ENCODE measurements at places on chromosomes 3 and 15.

- DNase-seq, result no peak
These were observed 40.2 kb upstream of the CLRN1 start for GRCh38 chr3:151012753-151013152.

GRCh38 chr3:10550705-10551104 is 45.3 kb upstream of the ATP2B2 start:
- DNase-seq, result no peak

- peak; percentile 79 for DNase-seq
These were observed 172.7 kb upstream of the TP63 start for GRCh38 chr3:189458528-189458927.

- DNase-seq, result peak; percentile 74
These were observed 848 bp upstream of the CADPS start for GRCh38 chr3:62876064-62876463.

DNA sequence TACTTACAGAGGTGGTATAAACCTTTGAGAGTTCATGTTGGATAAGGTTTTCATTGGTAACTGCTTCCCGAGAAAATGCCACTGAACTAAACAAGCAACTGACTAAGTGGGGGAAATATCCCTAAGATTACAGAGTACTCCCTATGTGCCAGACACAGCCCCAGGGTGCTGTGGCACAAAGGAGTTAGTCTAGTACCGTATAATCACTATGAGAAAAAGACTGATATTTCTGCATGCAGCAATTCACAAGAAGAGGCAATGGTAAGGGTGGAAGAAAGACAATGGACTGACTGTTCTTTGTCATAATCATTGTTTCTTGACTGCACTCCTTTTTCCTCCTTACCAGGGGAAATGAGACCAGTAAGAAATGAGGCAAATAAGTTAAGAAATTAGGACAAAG is 20.0 kb upstream of the SLC25A26 start:
- no peak for DNase-seq

DNA sequence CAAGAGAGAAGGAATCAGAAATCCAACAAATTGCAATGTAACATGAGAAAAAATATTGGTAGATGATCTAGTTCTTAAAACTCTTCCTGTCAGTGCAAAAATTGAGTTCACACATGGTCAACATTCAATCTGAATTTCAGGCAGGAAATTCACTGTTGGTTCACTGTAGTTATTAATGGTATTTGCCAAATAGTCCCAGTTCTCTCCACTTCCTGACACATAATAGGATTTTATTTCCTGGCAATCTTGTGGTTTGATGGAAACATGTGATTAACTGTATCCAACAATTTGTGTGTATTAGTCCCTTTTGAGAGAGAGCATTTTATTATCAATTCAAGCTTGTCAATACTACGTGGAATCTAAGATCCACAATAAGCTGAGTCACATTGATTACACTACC is 1103.1 kb downstream of the ROBO2 start:
- DNase-seq, result no peak

DNA sequence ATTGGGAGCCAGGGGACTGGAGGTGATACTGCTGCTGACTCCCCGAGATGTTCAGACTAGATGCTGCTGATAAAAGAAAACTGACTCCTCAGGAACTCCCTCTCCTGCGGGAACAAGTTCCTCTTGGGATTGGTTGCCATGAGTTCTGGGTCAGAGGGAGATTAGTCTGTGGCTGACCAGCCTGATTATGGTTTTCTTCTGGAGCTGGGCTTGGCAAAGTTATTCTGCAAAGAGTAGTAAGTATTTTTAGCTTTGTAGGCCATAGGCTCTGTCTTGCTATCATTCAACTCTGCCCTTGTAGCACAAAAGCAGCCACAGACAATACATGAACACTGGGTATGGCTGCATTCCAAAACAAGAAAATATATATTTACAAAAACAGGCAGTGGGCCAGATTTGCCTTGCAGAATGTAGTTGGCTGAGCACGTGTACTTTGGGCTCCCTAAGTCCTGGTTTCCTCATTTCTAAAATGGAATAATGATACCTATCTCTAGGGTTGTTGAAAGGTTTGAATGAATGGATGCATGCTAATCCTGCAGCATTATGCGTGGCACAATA is 796.8 kb downstream of the AGBL1 start:
- DNase-seq, result no peak

- DNase-seq, result no peak
These were observed 16.3 kb downstream of the VPS39 start for GRCh38 chr15:42191610-42192346.

DNA sequence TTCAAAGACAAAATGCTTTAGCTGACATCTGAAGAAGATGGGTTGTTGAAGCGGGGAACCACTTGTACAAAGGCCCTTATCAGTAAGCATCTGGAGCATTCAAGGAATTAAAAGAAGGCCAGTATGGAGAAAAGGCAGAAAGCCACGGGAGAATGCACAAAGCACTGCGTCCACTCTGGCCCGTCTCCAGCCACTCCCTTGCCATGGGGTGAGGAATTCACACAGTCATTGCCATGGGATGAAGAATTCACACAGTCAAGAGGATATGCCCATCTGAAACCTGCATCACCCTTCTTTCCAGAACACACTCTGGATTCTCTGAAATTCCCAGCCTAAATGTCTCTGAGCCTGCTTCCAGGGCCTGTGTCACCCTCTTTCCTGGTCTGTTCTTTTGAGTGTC is 26.7 kb upstream of the STAG1 start:
- DNase-seq, result no peak

DNA sequence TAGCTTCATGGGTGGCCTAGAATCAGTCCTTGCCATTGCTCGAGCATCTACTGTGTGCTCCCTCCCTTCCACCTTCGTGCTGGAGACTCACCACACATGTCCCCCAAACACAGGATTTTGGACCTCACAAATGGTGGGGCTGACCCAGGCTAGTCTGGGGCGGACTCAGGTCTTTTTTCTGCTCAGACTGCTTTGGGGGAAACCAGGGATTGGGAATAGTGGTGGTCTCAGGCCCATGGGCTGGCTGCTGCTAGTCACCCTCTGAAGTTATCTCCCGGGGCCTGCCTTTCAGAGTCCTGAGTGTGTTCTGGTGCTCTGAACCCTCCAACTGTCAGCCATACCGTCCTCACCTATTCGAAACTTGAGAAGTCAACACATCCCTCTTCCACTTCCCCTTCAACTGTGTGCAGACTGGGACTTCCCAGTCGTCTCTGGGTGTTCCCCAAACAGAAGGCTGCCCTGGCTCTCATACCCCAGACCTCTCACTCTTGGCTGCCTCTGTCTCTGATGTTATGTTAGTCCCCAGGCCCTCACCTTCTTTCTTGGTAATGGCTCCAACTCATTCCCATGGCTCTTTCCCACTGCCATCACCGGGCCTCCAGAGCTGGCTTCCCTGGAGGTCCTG is 46.0 kb downstream of the PPCDC start:
- no peak for DNase-seq

- DNase-seq, result no peak
These were observed 24.4 kb upstream of the SLC24A5 start for GRCh38 chr15:48096355-48096786.

DNA sequence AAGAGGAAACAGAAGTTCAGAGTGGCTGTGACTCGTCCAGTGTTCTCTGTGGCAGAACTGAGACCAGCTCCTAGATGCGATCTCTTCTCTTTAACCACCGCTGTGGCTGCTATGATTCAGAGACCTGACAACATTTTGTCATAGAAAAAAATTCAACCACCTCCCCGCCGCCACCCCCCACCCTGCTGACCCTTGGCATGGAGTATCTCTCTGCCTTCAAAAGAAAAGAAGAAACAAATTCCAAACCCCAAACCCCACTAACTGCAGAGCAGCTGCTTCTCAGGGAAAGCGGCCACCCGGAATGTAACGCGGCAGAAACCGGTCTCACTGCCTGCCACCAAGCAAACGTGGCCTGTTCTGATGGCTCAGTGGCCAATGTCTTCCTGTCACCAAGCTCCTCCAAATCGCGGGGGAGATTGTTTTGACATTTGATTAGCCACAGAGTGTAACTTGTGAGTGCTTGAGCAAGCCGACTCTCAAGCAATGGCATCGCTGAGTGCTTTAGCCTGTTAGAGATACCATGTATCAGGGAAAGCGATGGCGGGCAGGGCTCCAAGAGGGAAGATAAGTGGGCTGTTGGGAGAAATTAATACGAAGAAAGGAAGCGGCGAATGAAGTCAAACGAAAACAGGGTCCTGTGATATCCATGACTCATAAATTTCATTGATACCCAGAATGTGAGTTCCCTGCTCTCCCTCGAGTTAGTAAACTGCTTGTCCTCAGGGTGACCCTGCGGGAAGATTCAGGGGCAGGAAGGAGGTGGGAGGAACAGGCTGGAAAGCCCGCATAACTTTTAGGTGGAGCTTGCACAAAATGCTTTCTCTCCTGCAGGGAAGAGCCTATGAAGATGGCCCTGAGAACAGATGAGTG is 44.8 kb upstream of the TLE3 start:
- no peak for DNase-seq

GRCh38 chr3:171950373-171950772 is 89.0 kb upstream of the FNDC3B start:
- DNase-seq, result no peak

DNA sequence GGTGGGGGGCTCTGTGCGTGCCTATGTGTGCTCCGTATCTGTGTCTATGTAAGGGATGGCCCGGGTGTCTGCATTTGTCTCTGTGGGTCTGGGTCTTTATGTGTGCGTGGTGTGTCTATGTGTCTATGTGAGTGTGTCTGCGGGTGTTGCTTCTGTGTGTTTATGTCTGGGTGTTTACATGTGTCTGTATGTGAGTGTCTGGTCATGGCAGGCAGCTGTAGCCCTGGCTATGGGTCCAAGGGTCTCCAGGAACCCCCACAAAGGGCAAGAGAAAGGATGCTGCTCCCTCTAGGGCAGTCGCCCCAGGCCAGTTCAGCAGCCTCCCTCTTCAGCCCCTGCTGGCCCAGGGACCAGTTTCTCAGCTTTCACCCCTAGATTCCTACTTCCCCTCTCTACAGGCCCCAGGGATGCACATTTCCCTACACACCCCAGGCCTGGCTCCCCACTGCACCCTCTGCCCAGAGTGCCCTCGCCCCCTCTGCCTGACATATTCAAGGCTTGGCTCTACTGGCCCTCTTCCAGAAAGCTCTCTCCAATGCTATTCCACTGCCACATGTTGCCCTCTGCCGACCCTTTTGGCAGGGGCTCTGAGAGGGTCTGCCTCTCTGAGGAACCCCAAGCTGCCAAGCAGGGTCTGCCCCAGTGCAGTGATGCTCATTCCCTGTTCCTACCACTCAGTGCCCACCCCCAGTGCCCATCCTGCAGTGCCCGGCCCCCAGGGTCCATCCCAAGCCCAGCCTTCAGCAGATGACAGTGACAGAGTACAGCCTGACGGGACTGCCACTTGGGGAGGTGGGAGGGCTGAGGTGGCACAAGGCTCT is 1.0 kb upstream of the MYL3 start:
- no peak for DNase-seq

DNA sequence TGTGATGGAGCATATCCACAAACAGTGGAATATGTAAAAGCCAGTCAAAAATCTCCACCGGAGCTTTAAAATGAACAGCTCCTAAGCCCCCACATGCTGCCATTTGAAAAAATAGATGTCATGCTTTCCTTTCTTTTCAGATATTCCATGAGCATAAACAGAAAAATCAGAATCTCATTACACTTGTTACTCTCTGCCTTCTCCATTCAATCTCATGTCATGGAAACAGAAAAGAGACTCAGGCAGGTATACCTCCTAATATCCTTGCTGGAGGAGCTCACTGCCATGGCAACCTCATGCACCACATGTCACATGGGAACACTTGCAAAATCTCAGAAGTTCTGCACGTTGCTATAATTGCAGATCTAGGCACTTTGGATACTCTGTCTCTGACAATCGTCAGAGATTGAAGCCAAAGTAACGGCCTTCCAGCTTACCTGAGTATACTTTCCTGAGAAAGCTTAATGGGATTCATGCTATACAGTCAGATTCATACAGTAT is 317.0 kb upstream of the ADAMTS9 start:
- DNase-seq, result no peak

- no peak for DNase-seq
These were observed 115.5 kb downstream of the NFKBIZ start for GRCh38 chr3:101964861-101965260.

All from NCI-H146 (cell line).